ENCODE measurements at places on chromosomes 16 and 17.

GRCh38 chr17:77419547-77420094, 278.9 kb downstream of the SEC14L1 start:
- no peak for DNase-seq

- no peak for DNase-seq
These were observed 34.7 kb downstream of the ANKRD40 start for GRCh38 chr17:50672831-50673551.

DNA sequence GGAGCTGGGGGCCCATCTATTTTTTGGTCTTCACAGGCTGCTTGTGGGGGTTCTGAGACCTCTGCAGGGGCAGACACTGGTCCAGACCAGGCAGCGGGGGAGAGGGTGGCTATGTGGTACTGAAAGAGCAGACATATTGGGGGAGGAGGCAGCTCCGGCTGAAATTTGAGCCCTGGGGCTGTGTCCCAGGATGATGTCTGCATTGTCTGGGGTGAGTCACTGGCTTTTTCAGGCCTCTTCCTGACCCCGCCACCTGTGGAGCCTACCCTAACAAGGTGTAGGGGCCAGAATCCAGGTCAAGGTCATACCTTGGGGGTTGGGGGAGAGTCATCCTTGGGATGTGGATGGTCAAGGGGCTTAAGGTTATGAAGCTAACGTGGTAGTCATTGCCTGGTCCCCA, 2.4 kb downstream of the CORO6 start:
- no peak for DNase-seq

- no peak for DNase-seq
These were observed 190.6 kb upstream of the TBX2 start for GRCh38 chr17:61209106-61209439.

DNA sequence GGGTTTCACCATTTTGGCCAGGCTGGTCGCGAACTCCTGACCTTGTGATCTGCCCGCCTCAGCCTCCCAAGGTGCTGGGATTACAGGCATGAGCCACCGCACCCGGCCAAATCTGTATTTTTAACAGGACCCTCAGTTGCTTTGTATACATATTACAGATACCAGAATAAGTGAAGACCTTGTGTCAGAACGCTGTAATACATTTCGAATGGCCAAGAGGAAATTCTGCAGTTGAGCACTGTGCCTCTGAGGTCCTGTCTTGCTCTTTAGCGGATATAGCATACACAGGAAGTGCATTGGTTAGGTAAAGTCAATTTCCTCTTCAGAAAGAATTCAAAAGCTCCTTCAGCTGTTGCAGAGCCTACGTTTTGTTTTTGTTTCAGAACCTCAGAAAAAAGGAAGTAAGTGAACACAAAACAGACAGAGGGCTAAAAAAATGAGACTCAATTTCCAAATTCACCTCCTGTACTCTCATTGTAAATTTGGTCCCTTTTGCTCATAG, 15.7 kb downstream of the CRLF3 start:
- no peak for DNase-seq

Measured in tibial nerve (tissue), 4 donors.